ENCODE measurements at places on chromosomes 7 and 10.

DNA sequence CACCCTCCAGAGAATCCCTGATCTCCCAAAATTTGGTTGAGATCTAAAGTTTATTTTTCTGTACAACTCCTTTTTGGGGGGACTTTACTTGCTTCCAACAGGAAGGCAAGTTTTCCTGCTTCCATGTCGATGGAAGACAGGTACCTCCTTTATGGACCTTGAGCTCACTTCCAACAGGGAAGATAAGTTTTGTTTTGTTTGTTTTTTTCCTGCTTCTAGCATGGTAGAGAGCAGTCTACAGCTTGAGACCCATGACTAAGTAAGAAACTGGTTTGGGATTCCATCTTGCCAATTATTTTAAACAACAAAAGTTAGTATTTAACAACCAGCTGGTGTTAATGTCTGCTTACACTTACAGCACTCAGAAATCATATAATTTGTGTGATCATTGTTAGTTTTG is 74.4 kb downstream of the ST8SIA6 start:
- no peak for DNase-seq

GRCh38 chr7:153188630-153189029 is 429.1 kb downstream of the ACTR3B start:
- DNase-seq, result no peak

DNA sequence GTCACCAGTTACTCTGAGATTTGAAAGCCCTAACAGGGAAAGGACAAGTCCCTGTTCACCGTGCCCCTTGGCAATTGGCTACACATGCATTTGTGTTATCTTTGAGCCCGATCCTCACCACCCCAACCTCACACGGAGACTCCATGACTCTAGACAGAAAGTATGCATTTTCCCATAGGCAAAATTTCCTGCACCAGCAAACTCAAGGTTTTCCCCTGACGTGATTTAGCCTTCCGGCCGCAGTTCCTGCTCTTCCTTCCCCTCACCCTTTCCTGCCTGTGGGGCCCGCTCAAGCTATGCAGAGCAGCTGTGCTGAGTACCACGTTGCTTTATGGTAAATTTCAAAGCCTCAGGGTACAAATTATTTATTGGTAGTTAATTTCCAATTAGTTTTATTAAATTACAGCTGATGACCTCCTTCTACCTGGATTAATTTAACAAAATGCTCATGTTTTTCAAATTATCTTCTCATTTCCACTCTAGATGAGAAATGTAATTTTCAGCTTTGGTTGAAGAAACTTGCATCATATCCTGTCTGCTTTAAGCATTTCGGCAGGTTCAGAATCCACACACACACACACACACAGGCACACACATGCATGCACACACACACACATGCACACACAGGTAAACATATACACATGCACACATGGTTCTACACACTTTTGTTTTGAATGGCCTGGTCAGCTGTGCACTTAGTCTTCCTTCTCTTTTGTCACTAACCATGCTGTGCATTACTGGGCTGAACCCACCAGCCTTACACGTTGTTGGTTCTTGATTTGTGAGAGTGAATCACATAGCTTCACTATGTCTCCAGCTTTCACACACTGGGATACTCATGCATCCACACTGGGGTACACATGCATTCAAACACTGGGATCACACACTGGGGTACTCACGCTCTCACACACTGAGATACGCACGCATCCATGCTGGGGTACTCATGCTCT is 283.1 kb upstream of the PITRM1 start:
- no peak for DNase-seq

DNA sequence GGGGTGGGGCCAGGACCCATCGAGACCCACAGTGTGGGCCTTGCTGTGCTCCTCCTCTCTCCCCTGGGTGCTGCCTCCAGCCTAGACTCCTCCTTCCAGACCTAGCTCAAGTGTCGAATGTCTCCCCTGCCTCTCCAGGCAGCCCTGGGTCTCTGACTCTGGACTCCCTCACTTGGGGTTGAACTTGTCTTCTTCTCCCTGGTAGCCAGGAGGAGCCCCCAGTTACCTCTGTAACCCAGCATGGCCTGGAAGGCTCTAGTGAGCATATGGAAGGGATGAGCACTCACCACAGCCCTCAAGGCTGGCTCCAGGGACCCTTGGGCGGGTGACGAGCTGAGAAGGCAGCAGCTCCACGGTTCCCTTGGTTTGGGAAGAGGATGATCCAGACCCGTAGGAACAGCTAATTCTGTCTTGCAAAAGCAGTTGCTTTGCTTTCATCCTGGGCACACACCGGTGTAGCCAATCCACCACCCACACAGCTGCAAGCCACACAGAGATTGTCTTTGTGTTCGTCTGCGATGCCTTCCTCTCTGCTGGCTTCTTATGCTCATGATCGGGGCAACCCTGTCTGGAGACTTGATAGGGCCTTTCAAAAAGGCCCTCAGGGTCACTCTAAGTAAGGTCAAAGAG is 52.3 kb upstream of the ANTXRL start:
- no peak for DNase-seq

DNA sequence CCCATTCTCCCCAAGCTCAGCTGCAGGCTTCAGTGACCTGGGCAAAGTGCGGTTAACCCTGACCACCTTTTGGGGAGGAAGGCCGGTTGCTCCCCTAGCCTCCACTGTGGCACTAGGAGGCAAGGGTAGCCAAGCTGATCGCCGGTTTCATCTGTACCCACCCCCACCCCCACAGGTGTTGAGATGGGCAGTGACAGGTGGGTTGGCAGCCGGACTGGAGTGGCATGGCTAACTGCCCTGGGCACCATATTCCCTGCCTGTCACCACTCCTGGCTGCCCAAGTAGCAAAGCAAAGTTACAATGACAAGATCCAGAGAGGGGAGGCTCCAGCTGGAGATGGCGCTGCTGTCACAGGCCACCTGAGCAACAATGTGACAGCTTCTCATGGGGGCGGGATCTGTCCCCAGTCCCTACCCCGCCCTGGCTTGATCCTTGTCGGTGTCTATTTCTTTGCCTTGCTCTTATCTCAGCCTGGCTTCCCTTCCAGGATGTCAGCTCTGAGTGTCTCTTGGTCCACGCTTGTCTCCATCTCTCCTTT is 27.0 kb upstream of the BMS1 start:
- DNase-seq, result no peak

GRCh38 chr7:127546313-127546712 is 39.1 kb downstream of the GCC1 start:
- DNase-seq, result no peak

DNA sequence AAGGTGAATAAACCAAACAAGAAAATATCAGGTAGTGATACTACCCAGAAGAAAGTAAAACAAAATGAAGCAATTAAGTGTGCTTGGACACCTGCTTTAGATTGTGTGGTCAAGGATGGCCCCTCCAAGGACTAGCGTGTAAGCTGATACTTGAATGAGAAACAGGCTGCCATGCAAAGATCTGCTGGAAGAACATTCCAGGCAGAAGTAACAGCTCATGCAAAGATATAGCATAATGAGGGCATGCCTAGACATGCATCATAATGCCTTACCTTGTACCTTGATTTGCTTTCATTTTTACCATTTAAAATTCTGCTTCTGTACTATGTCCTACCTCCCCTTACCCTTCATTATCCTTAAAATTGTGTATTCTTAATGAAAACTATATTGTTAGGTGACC is 74.8 kb upstream of the HDAC9 start:
- no peak for DNase-seq

GRCh38 chr7:121187222-121187621 is 141.6 kb upstream of the WNT16 start:
- DNase-seq, result no peak

DNA sequence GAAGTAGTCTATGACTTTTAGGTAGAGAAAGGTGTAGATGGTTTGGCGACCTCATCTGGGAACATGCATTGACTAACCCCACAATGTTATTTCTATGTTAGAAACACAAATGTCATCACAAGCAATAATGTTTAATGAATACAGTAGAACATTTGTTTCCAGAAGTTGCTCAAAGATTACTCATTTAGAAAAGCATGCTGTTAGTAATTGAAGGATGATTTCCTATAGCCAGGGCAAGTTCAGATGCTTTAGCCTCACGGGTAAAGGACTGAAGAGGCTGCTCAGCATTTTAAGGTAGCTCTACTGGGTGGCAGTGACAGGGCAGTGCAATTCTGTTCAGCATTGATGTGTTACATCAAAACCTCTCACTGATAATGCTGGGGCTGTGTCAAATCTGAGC is 199.3 kb upstream of the FZD1 start:
- no peak for DNase-seq

GRCh38 chr10:83954193-83954799 is 185.0 kb upstream of the GHITM start:
- no peak for DNase-seq

DNA sequence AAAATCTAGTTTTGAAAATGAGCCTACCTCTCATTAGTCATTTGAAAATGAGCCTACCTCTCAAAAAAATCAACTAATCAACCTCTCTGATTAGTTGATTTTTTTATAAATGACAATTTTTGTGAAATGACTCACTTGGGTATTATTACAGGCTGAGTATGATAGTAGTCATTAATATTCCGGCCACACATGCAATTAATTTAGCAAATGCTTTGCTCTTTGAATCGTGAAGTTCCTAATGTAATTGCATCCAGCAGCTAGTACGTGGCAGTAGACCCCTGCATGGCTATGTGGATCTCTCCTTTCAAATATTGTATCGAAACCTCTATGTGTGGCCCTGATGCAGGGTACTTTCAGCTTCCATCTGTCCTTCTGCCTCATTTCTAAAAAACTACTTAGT is 245.9 kb upstream of the PHYHIPL start:
- DNase-seq, result no peak

- DNase-seq, result no peak
Observed at GRCh38 chr10:125014086-125014830, 72.3 kb downstream of the ZRANB1 start.

- DNase-seq, result peak; percentile 84
Observed at GRCh38 chr10:123043409-123043925, 34.7 kb downstream of the ACADSB start.

DNA sequence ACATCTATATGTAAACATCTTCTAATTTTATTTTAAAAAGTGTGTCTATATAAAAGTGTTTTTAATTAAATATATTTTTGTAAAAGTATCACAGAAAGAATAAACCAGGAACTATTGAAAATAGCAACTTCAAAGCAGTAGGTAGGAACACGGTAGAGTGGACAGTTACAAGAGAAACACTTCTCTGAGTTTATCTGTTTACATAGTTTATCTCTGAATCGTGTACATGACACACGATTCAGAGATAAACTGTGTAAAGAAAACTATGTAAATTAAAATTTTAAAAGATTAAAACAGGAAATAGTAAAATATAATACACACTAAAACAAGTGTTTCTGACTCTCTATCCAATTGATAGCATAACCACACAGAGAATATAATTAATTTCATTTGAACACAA is 25.1 kb upstream of the FAM170B start:
- no peak for DNase-seq

GRCh38 chr10:96588060-96588554 is 1.3 kb upstream of the TM9SF3 start:
- no peak for DNase-seq

DNA sequence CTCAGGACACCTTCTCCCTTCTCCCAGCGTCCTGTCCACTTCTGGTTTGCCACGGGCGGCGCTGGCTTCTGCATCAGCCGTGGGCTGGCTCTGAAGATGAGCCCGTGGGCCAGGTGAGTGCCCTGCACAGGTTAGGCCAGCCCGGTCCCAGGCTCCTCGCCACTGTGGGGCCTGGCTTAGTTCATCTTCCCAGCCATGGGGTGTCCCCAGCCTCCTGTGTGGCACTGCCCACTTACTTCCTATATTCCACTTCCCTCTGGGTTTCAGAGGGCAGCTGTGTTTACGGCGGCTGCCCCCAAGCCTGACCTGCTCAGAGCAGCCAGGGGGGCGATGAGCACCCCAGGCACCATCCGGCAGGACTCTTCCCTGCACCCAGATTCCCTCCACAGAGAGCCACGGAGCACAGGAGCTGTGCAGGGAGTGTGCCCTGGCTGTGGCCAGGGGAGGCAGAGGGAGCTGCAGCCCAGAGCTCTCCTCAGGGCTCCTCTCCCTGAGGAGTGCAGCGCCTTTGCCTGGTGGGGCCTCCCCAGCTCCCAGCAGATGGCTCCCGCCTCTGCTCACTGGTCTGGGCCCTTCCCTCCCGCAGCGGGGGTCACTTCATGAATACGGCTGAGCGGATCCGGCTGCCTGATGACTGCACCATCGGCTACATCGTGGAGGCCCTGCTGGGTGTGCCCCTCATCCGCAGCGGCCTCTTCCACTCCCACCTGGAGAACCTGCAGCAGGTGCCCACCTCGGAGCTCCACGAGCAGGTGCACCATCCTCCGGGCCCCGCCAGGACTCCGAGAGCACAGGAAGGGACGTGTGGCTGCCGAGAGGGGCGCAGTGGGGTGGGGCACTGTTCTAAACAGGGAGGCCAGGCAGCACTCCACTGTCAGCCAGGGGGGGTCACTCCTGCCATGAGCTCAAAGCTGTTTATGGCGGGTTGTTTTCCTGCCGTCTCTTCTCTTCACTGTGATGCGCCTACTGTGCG is 6.4 kb downstream of the LFNG start:
- no peak for DNase-seq

- DNase-seq, result peak; percentile 80
Observed at GRCh38 chr10:102229810-102230263, 3.7 kb downstream of the ELOVL3 start.

GRCh38 chr10:4656576-4657194 is 169.3 kb upstream of the AKR1E2 start:
- peak; percentile 52 for DNase-seq

DNA sequence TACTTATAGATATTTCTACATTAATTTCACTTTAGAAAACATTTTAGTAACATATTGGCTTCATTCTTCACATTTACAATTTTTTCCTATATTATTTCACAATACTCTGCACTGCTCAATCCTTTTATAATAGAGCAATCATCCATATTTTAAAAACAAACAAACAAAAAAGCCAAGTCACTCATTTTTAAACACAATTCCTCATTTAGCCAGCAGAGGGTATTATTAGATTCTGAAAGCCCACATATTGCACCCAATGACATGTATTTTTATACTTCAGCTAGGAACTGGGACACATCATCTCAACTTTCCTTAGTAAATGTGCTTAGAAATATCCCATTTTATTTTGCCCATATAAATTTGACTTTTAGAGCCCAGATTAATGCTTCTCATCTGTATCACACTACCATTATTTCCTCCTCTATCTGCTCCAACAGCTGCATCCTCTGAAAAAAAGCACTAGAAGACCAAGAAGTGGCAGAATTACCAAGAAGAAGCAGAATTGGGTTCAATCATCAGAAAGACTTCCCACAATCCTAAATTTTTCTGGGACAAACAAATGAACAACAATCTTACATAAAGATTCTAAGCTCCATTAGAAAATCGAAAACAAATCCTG is 29.5 kb downstream of the CTNNA3 start:
- peak; percentile 11 for DNase-seq

GRCh38 chr10:48803801-48804584 is 119.3 kb downstream of the WDFY4 start:
- no peak for DNase-seq

DNA sequence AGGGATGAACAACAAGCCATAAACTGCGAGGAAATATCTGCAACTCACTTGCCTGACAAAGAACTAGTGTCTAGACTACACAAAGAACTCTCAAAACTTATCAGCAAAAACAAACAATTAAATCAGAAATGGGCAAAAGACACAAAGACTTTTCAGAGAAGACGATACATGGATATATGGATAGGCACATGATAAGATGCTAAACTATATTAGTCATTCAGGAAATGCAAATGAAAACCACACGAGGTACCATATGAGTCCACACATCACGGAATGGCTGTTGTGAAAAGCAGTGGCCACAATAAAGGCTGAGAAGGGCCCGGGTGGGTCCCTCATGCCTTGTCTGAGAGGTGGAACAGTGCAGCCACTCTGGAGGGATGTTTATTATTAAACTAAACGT is 267.8 kb downstream of the WDR37 start:
- no peak for DNase-seq

Data from iPS-NIHi11 (cell line).